ENCODE measurements at places on chromosomes 7 and 10.

DNA sequence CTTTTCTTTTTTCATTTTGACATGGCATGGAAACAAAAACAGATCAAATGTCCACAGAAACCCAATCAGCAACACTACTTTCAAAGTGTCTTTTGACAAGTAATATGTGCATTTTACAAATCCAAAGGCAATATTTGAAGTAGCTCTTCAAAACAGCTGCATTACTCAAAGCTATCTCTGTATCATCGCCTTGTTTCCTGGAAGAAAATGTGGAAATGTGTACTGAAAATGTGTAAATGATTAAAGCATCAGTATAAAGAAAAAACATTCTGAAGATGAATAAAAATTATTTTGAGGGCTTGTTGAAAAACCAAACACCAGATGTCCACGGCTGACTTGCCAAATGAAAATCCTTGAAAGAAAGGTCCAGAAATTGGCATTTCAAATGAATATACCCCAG is 16.5 kb upstream of the ITGB8 start:
- DNase-seq = no peak

GRCh38 chr7:24456526-24457218 is 116.6 kb upstream of the PALS2 start:
- no peak for DNase-seq

GRCh38 chr10:125300937-125301336 is 140.6 kb upstream of the CTBP2 start:
- no peak for DNase-seq

GRCh38 chr7:12653518-12653917 is 33.9 kb upstream of the ARL4A start:
- DNase-seq = peak; percentile 56

DNA sequence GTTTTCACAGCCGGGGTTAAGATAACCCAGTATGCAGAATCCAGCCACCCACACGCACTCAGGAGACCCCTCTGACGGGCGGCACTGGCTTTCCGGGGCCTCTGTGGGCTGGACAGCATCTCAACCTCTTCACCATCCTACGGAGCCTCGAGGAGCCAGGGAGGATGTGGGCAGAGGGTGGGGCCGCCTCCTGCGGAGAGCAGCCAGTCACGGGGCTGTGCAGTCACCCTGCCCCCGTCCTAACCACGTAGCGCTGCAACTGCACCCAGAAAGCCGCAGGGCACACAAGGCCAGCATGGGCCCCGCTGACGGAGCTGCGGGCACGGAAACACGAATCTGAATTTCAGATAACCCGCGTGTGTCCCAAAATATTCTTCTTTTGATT is 270.3 kb downstream of the ELFN1 start:
- DNase-seq = peak; percentile 88
